T-helper 17 cell (primary cell): ENCODE measurements at places on chromosomes 6 and 20.

DNA sequence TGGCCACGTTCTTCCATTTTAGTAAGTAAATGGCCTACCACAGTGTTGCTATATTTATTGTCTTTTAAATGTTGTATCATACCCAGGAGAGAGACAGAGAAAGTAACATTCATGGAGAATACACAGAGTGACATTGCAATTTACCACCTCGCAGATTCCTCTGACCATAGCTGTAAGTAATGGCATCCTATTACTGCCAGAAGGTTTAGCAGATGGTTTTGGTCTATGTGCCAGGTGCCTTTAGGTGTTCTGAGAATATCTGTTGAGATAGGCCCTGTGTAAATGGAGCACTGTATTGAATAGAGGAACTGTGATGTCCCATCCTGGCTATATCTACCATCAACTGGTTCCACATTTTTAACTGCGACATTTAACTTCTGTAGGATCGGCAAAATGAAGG lies 559.6 kb downstream of the KIF16B start:
- no peaks in the 10 kb centered on the region for H3K27me3 ChIP-seq
- no peak for DNase-seq
- H3K4me1 ChIP-seq: no peaks in the 10 kb centered on the region
- H3K4me3 ChIP-seq: no peak overlapping the region

DNA sequence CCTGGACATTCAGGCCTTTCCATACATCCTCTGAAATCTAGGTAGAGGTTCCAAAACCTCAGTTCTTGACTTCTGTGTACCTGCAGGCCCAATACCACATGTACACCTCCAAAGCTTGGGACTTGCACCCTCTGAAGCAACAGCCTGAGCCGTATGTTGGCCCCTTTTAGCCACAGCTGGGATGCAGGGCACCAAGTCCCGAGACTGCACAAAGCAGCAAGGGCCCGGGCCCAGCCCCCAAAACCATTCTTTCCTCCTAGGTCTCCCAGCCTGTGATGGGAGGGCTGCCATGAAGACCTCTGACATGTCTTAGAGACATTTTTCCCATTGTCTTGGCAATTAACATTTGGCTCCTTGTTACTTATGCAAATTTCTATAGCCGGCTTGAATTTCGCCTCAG lies 107.4 kb upstream of the FRMD1 start:
- no peaks in the 10 kb centered on the region for H3K36me3 ChIP-seq
- DNase-seq: no peak
- no peak overlapping the region for H3K27ac ChIP-seq
- no peak overlapping the region for H3K4me3 ChIP-seq

GRCh38 chr6:11126876-11127275 lies 15.4 kb upstream of the ERVFRD-1 start:
- no peak for DNase-seq
- H3K36me3 ChIP-seq: no peaks in the 10 kb centered on the region
- no peak overlapping the region for H3K27ac ChIP-seq

DNA sequence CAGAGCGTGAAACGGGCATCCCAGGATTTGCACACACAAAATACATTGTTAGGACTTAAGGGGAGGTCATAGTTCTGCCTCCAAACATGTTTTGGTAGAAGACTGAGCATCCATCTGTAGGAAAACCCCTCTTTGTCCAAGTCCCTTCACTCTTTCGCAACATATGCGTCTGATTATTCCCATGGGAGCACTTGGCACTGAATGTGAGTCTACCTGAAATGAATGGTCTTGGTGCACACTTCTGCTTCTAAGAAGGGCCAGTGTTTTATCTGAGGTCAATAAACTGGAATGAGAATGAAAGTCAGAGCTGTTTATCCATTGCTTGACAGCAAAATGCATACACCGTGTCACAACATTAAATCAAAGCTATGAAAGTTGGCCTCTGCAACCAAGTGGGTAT lies 33.0 kb downstream of the GJA10 start:
- no peak overlapping the region for H3K27ac ChIP-seq
- H3K36me3 ChIP-seq: peaks cover 4% of the 10 kb centered on the region
- no peak overlapping the region for H3K4me3 ChIP-seq
- peaks cover 6% of the 10 kb centered on the region for H3K27me3 ChIP-seq
- DNase-seq: no peak

GRCh38 chr20:18400460-18400859 lies 66.4 kb downstream of the DZANK1 start:
- peaks cover 15% of the 10 kb centered on the region for H3K36me3 ChIP-seq
- no peak for DNase-seq
- H3K27me3 ChIP-seq: no peaks in the 10 kb centered on the region
- H3K27ac ChIP-seq: no peak overlapping the region
- no peak overlapping the region for H3K4me3 ChIP-seq
- peaks cover 6% of the 10 kb centered on the region for H3K4me1 ChIP-seq

DNA sequence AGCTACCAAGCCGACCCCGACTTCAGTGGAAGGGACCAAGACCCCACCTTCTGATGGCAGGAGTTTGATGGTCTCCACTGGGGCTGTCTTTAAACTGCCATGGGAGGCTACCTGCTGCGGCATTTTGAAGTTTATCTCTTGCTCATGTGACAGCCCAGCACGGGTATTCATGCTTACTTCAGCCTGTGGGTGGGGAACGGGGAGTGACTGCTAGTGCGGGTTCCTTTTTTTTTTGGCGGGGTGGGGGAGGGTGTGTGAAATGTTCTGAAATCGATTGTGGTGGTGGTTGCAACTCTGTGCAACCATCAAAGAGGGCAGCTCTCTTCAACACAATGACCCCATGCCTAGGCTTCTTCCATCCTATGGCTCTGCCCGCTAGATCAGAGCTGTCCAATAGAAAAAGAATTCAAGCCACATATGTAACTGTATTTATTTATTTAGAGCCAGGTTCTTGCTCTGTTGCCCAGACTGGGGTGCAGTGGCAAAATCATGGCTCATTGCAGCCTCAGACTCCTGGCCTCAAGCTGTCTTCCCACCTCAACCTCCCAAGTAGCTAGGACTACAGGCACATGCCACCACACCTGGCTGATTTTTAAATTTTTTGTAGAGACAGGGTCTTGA lies 53.7 kb downstream of the PPP1R16B start:
- peak overlapping the region; percentile 78 for H3K4me3 ChIP-seq
- peak overlapping the region; percentile 92 for H3K27ac ChIP-seq
- H3K27me3 ChIP-seq: no peaks in the 10 kb centered on the region

DNA sequence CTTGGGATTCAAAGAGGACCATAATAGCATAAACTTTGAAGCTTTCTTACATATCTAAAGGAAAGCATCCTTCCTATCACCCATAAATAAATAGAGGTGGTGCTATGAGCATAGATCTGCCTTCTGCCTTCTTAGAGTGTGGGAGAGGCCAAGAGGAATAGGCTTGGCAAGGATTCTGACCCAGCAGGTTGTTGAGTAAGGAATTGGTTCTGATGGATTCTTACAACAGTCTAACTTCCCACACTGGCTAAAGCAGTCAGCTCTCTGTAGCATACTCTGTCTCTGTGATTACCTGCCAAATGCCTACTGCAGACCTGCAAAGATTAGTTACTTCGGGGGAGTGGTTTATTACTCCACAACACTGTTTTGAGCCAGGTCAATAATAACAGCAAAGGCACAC lies 198.0 kb upstream of the RAB32 start:
- no peaks in the 10 kb centered on the region for H3K36me3 ChIP-seq
- no peaks in the 10 kb centered on the region for H3K4me1 ChIP-seq
- no peak overlapping the region for H3K27ac ChIP-seq
- no peak for DNase-seq

- H3K4me3 ChIP-seq: no peak overlapping the region
- H3K4me1 ChIP-seq: peaks cover 18% of the 10 kb centered on the region
- DNase-seq: no peak
- H3K27ac ChIP-seq: peak overlapping the region; percentile 89
- no peaks in the 10 kb centered on the region for H3K27me3 ChIP-seq
These were observed 120.6 kb downstream of the AKAP7 start for GRCh38 chr6:131255911-131256310.

GRCh38 chr20:63840405-63840828 lies 9.4 kb upstream of the ZBTB46 start:
- H3K4me1 ChIP-seq: peaks cover 23% of the 10 kb centered on the region
- H3K36me3 ChIP-seq: no peaks in the 10 kb centered on the region
- DNase-seq: no peak
- no peak overlapping the region for H3K4me3 ChIP-seq
- H3K27ac ChIP-seq: no peak overlapping the region

DNA sequence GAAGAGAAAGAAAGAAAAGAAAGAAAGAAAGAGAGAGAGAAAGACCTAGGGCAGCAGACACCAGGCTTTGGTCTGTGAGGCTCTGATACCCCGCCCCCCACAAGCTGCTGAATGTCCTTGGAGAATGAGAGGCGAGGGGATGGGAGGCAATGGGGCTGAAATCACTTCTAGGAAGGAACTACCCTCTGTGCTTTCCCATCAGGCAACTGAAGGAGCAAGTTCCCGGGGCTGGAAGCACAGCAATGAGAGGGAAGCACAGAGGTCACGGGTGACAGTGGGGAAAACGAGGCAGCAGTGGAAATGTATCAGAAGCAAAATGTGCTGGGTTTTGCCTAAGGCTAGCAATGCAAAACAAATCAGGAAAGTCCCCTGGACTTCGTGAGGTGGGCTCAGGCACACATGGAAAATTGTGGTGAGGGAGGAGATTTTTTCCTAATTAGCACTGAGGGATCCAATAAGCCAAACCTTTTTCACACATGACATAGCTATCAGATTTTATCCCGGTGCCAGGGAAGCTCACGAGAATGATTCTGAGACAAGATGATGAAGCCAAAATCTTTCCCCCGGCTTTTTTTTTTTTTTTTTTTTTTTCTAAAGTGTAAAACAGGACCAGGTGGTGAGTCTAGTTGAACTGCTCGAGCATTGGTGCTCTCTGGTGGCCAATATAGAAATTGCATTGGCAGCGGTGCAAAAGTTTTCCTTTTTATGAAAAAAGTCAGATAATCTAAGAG lies 16.8 kb upstream of the ARFGEF2 start:
- H3K27me3 ChIP-seq: peaks cover 2% of the 10 kb centered on the region
- H3K27ac ChIP-seq: peak overlapping the region; percentile 53
- H3K4me3 ChIP-seq: peak overlapping the region; percentile 49
- H3K36me3 ChIP-seq: no peaks in the 10 kb centered on the region

GRCh38 chr20:58602124-58602523 lies 49.0 kb upstream of the STX16 start:
- no peak overlapping the region for H3K27ac ChIP-seq
- H3K4me3 ChIP-seq: no peak overlapping the region
- H3K36me3 ChIP-seq: no peaks in the 10 kb centered on the region
- no peak for DNase-seq
- H3K27me3 ChIP-seq: peaks cover 8% of the 10 kb centered on the region

DNA sequence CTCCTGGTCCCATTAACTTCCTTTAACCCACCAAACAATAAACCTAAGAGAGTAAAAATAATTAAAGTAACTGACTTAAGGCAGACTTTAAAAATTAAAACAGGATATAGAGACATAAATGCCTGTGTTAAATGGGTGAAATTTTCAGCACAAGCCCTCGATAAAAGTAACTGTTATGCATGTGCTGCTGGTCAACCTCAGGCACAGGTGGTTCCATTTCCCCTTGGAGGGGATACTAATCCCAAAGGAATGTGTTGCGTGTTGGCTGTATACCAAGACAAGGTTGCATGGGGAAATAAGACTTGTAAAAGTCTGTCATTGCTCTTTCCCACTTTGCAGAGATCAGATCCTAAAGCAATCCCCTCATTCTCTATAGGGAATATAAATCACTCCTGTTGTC lies 25.8 kb downstream of the HLA-A start:
- peaks cover 12% of the 10 kb centered on the region for H3K27me3 ChIP-seq
- no peak for DNase-seq
- no peak overlapping the region for H3K4me3 ChIP-seq
- peaks cover 43% of the 10 kb centered on the region for H3K4me1 ChIP-seq
- no peak overlapping the region for H3K27ac ChIP-seq
